ENCODE measurements at places on chromosomes 5 and 9.

- no peak for DNase-seq
Observed at GRCh38 chr5:175261526-175261925, 182.5 kb downstream of the DRD1 start.

- DNase-seq = no peak
Observed at GRCh38 chr5:146076455-146076854, 28.9 kb downstream of the PLAC8L1 start.

DNA sequence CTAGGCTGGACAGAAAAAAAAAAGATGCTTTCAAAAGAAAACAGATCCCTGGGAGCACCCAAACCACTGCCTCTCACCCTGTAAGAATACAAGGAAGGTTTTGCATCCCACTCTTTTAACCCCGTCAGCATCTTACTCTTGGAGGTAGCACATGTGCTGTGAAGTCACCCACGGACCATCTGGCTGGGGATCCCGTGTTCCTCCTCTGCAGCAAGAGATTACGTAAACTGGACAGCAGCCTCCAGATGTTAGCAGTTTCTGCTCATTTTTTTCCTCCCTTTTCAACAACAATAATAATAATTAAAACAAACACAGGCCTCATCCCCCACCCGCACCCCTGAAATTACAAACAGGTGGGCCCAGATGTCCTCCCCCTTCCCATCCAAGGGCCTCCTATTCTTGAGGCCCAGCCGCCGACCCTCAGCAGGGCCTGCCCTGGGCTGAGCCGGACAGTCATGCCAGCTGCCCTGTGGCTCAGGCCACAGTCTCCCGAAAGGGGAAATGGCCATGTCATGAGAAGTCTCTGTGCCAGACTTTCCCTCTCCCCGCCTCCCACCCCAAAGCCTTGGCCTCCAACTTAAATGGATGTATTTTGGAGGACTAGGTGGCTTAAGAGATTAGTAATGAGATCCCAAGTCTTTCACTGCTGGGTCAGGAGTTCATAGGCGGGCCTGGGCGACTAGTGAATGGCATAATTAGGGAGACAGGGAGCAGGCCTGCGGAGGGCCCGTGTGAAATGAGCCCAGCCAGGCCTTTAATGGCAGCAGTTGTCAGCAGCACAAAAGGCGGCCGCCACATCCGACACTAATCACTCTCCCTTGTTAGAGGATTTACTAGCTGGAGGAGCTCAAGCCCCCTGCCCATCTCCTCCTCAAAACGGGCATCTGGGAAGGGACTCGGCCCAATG, 165.1 kb downstream of the PAPPA start:
- DNase-seq = no peak

DNA sequence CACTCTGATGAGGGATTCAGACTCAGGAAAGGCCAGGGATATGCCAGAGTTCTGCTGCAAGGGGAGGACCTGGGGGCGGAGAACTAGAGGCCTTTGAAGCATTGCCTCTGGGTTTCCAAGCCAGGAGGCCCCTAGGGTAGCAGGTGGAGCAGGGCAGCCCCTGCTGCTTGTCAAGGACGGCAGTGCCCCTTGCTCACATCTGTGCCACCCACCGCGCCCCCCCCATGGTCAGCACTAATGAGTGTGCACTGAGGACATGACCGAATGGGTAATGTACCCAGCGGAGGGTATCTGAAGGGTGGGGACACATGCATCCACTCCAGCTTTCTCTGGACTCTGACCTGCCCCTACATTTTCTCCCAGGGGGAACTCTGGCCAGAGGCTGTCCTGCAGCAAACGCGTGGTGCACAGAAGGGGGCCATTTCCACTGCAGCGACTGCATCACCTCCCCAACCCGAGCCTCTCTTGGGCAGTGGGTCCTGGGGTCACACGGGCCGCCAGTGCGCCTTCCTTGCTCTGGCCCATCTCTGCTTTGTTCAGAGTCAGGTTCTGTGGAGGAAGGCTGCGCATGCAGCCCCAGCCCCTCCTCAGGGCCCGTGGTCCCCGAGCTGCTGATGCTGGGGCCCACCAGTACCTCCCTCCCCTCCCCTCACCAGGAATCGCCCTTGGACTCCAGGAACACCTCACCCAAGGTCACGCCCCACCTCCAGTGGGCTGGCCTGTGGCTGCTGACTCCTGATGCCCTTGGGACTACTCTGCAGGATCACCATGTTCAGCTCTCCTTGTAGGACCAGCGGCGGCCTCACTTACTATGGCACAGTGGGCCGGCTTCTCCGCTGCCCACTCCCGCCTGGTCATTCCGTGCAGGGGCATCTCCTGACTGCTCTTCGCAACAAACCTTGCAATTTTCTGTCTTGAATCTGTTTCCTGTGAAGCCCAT, 31.2 kb downstream of the STC2 start:
- DNase-seq = no peak

GRCh38 chr9:100029251-100029650, 69.5 kb downstream of the ERP44 start:
- no peak for DNase-seq

DNA sequence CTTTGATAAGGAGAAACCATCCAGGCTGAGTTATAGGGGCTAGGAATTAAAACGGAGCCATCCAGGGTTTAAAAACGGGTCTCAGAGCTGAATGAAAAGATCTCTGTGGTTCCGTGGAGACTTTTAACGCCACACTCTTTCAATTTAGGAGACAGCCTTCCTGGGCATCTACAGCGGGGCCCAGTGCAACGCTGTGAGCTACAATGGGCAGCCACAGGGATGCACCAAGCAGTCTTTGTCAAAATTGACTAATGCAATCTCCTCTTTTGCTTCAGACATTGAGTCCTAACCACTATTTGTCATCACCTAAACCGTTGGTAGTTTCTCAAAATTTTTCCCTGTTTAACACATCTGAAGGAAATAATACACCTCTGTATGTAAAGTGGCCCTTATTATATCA, 96.6 kb upstream of the ABCA1 start:
- no peak for DNase-seq

DNA sequence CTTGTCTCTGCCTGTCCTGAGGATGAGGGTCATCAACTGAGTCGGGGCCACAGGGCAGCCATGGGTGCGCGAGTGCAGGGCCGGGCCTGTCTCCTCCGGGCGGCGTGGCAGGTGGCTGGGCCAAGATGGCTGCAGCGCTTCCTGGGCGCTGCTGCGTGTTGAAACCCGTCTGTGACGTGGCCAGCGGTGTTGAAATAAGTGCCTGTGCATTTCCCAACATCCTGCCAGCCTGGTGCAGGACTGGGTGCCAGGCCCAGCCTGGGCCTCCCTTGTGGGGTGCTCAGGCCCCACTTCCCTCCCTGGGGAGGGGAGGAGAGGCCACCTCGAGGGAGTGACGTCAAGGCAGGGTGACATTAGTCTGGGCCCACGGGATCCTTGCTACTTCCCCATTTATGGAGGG, 45.5 kb downstream of the RXRA start:
- DNase-seq = no peak

GRCh38 chr5:1736889-1737711, 62.5 kb downstream of the MRPL36 start:
- no peak for DNase-seq

DNA sequence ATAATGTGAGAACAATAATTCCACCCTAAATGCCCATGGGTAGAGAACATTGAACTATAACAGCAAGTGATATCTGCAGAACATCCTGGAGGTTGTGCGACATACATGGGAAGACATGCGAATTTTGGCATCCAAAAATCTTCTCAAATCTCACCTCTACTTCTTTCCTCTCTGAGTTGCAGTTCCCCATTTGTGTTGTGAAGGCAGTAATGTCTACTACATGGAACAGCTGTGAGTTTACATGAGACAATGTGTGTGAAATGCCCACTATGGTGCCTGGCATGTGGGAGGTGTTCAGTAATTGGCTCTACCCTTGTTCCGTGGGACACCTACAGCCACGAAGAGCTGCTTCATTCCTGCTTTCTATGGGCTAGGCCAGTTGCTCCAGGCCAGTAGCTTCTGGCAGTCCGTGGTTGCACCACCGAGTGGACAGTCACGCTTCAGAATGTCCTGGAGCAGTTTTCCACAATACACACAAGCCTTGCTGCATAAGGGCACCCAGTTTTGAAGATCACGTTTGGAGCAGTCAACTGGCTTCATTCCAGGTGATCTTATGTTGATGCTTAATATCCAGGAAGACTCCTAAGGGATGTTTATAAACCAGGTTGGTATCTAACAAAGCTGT, 297.7 kb downstream of the DEPDC1B start:
- no peak for DNase-seq

DNA sequence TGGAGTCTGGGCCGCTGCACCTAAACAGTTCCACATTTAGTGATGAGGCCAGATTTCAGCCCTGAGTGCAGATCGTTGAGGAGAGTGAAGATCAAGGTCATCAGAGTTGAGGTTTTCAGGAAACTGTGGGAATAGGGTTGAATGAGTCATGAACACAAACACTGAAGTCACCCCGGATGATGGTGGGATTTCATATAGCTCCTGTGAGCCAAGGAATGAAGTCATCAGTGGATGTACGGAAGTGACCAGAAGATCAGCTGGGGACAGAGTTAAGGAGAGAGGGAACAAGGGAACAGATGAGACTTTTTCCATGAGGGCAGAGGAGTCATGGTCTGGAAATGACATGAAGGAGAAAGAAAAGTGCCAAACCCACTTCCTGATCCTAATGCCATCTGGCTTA, 36.5 kb downstream of the PALM2AKAP2 start:
- no peak for DNase-seq

DNA sequence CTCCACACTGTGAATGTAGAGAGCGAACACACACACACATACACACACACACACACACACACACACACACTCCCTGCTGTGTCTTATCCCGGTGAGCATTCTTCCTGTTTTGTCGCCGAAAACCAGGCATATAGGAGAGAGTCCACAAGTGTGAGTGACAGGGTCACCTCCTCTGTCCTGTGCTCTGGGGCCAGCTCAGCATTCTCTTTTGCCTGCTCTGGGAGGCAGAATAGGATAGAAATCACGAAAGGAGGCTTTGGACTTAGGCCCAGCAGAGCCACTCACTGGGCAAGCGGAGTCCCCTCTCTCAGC, 3.0 kb downstream of the LAMC3 start:
- DNase-seq = no peak

- DNase-seq = no peak
Observed at GRCh38 chr5:9617221-9617620, 12.9 kb downstream of the TAS2R1 start.
